ENCODE measurements at places on chromosomes 13 and 19.
A peak's percentile ranks its signal among the peaks of the same experiment; 100 is the strongest.

DNA sequence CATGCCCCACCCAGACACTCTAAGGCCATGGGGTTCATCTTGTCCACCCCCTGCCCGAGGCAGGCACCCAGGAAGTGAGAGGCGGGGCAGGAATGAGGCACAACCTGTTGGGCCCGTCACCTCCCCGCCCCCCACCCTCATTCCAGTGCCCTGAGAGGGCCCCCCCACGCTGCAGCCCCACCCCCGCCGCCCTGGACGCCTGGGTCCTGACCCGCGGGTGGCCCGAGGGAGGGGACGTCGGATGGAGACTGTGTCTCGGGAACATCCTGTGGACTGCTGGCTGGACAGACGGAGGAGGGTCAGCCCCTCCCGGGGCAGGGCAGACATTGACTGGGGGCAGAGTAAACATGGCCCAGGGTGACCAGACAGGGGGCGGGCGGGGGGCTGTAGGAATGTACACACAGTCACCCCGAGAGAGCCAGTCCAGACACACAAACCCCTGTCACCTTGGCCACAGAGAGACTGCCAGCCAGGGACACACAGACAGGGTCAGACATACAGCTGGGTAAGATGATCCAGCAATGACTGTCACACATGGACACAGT lies 7.4 kb upstream of the JUNB start:
- DNase-seq: no peak

DNA sequence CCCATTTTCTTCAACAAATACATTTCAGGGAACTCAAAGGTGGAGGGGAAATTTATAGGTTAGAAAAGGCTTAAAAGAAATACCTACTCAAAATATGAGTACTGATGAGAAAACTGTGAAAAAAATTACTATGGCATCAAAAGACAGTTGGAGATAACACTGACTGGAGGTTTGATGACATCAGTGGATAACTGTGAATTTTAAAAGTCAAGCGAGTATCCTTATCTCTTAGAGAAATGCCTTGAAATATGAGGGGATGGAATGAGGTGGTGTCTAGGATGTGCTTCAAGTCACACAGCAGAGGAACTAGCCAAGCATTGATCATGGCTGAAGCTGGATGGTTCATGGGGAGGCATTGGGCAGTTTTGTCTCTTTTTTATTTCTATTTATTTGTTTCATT lies 27.2 kb upstream of the SLC15A1 start:
- no peak for DNase-seq

DNA sequence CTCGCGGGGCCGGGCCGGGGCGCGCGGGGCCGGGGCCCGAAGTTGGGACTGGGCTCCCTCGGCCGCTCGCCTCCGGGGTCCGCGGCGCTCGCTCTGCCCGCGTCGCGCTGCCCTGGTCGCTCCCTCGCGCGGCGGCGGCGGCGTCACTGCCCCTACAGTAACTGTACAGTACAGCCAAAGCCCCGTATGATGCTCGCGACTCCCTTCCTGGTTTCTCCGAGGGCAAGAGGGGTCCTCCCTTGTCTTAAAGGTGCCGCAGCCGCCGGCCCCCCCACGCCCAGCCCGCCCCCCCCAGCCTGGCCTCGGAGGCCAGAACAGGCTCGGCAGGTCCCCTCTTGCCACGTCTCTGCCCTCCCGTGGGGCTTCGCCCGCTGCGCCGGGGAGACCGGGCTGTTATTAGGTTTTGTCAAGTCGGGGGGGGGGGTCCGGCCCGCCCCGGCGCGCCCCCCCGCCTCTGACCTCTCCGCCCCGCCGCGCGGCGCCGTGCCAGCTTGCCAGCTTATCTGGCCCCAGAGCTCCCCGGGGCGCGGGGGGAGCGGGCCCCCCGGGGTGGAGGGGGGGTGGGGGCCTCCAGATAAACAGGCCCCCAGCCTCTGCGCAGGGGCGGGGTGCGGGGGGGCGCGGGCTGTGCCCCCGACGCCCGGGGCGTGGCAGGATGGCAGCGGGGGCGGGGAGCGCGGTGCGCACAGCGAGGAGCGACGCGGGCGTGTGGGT lies at the start of gene ZBTB7A:
Gene ZBTB7A, minus strand, starts transcription at position 218 of the 714 bp plus-strand sequence. CDS start 11,667 bp downstream, outside the sequence.
- DNase-seq: peak; percentile 64

- no peak for DNase-seq
Measured at GRCh38 chr13:111948281-111948680, 118.7 kb upstream of the SOX1 start.

GRCh38 chr13:26811581-26811980 lies 51.0 kb upstream of the GPR12 start:
- DNase-seq: no peak

DNA sequence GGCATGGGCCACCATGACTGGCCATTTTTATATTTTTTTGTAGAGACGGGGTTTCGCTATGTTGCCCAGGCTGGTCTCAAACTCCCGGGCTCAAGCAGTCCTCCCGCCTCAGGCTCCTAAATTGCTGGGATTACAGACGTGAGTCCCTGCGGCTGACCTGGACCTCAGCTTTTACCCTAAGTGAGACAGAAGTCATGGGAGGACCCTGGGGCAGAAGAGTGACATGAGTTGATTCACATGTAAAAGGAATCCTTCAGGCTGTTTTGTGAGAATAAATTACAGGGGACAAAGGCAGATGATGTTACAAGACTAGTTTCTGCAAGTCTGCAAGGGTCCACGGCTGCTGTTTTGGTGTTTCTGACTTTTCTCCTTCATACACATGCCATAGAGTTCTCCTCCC lies 2.6 kb upstream of the BCAM start:
- no peak for DNase-seq

GRCh38 chr19:6412447-6413091 lies 12.0 kb downstream of the KHSRP start:
- DNase-seq: peak; percentile 27

DNA sequence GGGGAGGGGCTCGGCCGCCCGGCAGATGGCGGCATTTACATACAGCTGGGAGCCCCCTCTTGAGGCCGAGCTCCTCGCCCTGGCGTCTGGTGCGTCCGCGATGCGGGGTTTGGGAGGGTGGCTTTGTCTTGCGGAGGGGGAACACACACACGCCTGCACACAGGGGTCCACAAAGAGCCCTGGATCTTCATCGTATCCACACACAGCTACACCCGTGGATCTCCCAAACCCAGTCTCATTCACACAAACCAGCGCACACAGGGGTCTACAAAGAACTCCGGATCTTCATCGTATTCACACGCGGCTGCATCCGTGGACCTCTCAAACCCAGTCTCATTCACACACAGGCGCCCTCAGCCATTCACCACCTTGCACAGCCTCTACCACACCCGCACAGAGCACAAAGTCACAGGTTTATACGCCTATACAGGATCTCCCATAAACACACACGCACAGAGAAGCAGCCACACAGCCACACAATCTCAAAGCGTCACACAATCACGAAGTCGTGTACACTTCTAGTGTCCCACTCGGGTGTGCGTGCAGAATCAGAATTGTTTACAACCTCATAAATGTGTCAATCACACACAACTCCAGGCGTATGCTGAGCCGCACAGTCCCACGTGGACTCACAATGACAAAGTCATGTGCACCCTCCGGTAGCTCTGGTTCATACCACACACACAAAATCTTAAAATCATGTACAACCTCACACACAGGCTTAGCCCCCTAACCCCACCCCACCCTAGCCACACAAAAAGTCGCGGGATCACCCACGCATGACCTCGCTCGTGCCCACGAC lies 550 bp upstream of the DLL3 start:
- DNase-seq: no peak

- DNase-seq: no peak
Measured at GRCh38 chr19:47100290-47100689, 13.3 kb downstream of the ZC3H4 start.

GRCh38 chr13:45269204-45269603 lies 68.4 kb upstream of the KCTD4 start:
- no peak for DNase-seq

GRCh38 chr13:25971047-25971446 lies 80.8 kb downstream of the SHISA2 start:
- DNase-seq: no peak

- DNase-seq: no peak
Measured at GRCh38 chr19:16064209-16064889, 11.9 kb upstream of the TPM4 start.

- DNase-seq: no peak
Measured at GRCh38 chr13:40662866-40663265, 3.6 kb downstream of the FOXO1 start.

GRCh38 chr13:25980255-25980654 lies 71.6 kb downstream of the SHISA2 start:
- DNase-seq: no peak

- no peak for DNase-seq
Measured at GRCh38 chr13:45933203-45933908, 81.8 kb upstream of the SIAH3 start.

DNA sequence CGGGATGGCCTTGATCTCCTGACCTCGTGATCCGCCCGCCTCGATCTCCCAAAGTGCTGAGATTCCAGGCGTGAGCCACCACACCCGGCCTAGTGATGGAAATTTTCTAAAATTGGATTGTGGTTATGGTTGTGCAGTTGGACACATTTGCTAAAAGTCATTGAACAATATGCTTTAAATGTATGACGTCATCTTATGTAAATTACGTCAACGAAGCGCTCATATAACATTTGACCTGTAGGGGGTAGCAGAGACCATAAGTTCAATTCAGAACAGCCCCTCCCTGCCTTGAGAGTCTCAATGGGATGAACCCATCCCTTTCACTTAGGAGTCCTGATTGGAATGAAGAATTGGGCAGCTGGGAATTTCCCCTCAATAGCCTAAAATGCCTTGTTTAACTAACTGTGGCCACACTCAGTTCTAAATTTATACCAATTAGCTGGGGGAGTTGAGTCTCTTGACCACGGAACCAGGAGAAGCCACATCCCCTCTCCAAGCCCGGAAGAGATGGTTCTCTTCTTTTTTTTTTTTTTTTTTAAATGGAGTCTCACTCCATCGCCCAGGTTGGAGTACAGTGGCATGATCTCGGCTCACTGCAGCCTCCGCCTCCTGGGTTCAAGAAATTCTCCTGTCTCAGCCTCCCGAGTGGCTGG lies 15.2 kb upstream of the TLE6 start:
- DNase-seq: no peak

DNA sequence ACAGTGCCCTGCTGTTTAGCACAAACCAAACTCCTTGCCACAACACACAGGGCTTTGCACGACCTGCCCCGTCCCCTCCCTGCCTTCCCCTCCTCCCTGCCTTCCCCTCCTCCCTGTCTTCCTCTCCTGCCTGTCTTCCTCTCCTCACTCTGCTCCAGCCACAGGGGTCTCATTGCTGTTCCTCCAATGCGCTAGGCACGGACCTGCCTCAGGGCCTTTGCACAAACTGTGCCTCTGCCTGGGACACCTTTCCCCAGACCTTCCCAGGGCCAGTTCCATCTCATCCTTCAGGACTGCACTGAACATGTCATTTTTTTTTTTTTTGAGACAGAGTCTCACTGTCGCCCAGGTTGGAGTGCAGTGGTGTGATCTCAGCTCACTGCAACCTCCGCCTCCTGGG lies 1.8 kb upstream of the CREB3L3 start:
- no peak for DNase-seq

GRCh38 chr19:53988981-53989380 lies 2.5 kb upstream of the CACNG6 start:
- no peak for DNase-seq

DNA sequence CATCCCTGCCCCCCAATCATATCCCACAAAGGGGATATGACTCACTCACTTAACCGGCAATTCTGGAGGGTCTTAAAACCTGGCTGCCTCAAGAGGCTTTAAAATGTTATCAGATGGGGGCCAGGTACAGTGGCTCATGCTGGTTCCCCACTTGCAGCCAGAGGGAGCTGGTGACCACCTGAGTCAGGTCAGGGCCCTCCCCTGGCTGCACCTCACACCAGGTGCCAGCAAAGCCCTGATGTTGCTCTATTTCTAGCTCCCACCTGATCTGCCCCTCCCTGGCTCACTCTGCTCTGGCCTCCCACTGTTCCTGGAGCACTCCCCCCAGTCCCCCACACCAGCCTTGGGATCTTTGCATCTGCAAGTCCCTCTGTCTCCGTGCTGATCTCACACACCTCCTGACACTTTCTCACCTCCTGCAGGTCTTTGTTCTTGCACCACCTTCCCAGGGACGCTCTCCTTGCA lies 14.2 kb downstream of the HPN start:
- DNase-seq: no peak

DNA sequence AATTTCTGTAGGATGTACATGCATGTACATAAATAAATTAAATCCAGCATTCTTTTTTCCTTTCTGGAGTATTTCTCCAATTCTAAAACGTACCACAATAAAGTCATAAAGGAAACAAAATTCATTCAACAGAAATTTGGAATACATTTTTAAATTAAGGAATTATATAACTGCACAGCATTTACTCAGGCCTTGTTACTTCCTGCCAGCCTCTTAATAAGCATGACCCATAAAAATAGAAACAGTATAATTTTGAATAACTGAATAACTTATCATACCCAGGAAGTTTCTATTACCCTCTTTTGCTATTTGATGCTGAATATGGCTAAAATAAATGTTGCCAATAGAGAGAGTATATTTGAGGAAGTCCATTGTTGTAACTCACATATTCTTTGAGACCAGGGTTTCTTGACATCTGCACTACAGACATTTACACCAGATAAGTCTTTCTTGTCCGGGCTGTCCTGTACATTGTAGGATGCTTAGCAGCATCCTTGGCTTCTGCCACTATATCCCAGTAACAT lies 178.2 kb downstream of the KLF12 start:
- no peak for DNase-seq

GRCh38 chr19:46345157-46345556 lies 1.7 kb upstream of the PPP5C start:
- DNase-seq: no peak

DNA sequence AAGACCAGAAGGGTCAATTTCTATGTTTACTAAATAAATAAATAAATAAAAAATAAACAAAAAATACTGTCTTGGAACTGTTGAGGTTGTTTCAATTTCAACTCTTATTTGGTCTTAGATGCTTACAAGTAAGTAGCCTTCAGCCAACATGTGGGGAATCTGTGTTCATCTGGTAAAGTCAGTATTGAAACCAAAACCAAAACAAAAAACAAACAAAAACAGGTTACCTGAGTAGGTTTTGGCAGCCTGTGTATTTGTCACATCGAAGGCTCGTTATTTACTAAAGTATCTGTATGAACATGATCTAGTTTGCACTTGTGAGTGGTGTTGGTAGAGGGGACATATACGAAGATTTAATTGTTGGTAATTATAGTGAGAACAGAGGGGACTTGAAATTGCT lies 471.5 kb downstream of the SLITRK5 start:
- no peak for DNase-seq
